ENCODE measurements at places on chromosomes 16 and 17.

DNA sequence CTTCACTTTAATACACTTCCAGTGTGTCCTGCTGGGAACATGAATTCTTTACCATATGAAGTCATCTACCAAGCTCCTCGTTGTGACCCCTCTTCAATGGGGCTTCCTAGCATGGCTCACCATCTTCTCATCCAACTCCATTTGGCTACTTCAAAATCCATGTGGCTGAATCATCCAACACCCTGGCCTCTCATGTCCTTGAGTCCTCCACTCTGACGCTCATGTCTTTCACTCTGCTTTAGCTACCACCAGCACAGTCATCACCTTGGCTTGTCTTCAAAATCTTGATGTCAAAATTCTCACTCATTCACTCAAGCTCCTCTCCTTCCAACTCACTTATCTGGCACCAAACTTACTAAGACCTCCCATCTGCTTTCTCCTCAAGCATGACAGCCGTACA, 35.8 kb downstream of the AMFR start:
- no peak for DNase-seq

DNA sequence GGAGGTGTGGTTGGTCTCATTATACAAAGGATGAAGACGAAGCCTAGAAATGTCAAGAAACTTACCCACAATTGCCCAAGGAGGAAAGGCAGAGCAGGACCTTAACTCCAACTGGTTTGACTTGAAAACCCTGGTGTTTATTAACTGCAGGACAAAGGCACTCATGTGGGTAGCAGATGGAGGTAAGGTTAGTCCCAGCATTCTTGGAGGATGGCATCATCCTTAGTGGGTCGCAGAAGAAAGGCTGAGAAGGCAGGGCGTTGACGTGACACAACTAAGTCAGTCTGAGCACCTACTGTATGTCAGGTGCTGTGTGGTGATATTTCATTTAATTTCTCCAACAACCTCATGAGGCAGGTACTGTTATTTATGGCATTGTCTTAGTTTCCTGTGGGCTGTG, 101.3 kb downstream of the HAPSTR1 start:
- DNase-seq: no peak

DNA sequence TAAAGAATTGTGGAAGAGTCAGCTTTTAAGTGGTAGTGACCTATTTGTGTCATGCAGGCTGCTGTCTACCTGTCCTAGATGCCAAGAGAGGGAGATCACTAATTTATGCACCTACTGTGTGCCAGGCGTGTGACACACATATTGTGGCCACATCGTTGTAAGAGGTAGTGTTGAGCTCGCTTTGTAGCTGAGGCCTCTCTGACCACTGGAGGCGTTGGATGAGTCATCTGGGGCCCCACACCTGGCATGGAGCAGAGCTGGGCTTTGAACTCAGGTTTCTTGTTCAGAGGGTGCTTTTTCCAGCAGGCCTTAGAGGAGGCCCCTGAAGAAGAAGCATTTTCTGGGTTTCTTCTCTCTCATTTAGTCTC, 52.3 kb upstream of the LGALS9 start:
- DNase-seq: no peak

- DNase-seq: no peak
These were observed 180.3 kb upstream of the MYOCD start for GRCh38 chr17:12485361-12485906.

DNA sequence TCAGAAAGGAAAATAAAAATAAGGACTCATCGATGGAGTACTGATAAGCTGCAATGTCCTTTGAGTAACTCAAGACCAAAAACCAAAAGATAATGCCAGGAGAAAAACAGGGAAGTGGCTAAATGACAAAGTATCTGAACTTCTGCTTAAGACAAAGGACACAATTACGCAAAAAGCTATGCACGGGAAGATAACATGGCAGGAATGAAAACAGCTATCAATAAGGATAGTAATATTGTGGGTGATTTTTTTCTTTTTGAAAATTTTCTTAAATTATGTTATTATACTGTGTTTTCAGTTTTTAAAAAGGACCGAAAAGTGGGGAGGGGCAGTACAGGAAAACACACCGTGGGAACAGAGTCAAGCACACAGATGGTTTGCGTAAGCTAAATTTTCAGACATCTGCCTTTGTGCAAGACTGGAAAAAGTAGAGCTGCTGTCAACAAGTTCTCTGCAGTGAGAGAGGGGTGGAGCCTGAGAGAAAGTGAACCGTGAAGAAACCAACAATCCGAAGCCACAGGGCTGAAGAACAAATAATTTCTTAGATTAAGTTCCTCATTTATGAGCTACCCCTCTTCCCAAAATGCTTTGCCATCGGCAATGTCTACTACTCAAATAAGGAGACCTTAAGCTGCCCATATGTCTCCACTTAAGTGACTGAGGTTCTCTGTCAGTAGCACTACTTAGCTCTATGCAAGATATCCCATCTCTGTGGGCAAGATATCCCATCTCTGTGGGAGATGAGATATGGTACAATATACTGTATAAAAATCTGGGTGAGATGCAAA, 99.9 kb upstream of the CORO6 start:
- DNase-seq: no peak

Measured in amygdala (tissue), 56 donors.